Stimulated activated CD4-positive, alpha-beta T cell treated with anti-CD3 and anti-CD28 coated beads, TNF-alpha, amount 100 ng/mL, for 4 hours (primary cell): ENCODE measurements at places on chromosomes 16 and 17.

DNA sequence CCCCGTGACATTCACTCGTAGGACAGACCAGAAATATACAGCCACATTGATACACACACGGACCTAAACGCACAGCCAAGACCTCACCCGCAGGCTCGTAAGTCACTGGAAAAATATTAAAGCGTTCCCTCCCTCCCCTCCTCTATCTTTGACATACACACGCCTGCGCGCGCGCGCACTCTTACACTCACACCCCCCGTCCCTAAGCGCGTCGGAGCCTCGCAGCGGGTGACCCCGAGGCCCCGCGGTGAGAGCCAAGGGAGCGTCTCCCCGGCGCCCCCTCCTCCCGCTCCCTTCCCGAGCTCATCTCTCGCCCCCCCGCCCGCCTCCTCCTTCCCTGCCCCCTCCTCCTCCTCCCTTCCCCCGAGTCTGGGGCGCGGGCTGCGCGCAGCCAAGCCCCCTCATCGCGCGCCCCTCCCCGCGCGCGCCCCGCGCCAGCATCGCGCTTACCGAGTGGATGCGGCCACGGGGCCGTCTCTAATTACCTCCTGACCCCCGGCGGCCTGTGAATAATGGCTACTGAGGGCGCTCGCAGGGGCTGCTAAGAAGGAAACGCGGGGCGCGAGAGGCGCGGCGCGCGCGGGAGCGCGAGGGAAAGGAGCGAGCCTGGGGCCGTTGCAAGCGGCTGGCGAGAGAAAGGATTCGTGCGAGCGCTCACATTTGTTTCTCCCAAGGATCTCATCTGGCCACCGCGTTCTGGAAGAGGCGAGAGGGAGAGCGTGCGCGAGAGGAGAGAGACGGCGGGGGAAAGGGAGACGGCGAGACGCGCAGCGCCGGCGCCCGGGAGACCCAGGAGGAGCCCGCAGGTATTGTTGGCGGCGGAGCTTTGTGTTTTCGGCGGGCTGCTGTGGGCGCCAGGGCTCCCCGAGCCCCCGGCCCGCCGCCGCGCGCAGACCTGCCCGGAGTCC, 42.4 kb downstream of the RAI1 start:
- DNase-seq, result peak; percentile 16

DNA sequence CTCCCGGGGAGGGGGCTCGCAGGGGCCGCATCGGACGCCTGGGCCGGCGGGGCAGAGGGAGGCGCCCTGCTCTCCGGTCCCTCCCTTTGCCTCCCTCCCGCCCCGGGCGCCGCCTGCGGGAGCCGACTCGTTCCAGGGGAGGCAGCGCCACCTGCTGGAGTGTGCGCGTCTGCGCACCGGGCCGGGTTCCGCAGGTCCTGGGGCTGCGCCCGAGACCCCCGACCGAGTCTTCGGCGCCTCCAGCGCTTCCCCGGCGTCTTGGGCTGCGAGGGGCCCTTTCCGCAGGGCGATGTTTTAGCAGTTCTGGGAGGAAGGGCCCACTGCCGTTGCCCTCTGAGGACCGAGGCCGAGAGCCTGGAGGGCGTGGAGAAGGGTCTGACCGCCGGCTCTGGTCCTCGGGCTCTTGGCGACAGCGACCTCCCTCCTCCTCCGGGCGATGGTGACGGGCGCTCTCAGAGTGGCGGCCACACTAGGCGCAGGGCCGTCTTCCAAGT, 106.3 kb downstream of the SEC14L1 start:
- peak; percentile 83 for DNase-seq

GRCh38 chr16:85919271-85920267, 20.6 kb downstream of the IRF8 start:
- DNase-seq, result no peak

- no peak for DNase-seq
These were observed 214.6 kb downstream of the CCDC182 start for GRCh38 chr17:57530508-57530907.

DNA sequence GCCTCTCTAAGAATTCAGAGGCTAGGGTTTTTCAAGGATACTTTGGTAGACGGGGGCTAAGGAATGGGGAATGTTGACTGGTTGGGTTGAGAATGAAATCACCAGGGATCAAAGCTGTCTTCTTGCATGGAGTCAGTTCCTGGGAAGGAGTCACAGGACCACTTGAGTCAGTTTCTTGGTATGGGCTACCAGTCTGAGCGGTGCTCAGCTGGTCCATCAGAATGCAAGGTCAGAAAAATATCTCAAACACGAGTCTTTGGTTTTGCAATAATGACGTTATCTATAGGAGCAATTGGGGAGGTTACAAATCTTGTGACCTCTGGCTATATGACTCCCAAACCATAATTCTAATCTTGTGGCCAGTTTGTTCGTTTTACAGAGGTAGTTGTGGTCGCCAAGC, 18.4 kb downstream of the CHD9NB start:
- no peak for DNase-seq

DNA sequence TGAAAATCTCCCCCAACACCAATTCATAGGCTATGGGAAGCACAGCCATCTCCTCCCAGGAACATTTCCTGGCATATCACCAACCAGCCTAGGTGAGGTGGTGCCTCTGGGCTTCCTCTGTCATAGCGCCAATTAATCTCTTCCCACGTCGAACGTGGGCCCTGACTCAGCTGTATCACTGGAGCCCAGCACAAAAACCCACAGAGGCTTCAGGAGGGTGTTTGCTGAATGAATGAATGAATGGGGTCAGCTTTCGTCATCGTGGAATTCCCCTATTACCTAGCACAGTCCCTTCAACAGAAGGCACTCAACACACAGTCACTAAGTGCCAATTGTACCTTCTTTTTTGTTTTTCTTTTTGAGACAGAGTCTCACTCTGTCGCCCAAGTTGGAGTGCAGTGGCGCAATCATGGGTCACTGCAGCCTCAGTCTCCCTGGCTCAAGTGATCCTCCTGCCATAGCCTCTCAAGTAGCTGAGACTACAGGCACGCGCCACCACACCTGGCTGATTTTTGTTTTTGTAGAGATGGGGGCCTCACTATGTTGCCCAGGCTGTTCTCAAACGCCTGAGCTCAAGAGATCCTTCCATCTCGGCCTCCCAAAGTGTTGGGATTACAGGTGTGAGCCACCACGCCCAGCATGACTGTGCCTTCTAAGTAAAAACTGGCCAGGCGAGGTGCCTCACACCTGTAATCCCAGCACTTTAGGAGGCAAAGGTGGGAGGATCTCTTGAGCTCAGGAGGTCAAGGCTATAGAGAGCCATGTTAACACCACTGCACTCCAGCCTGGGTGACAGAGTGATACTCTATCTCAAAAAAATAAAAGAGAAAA, 4.1 kb downstream of the ZNF688 start:
- peak; percentile 57 for DNase-seq

- DNase-seq, result no peak
These were observed 10.4 kb upstream of the CUEDC1 start for GRCh38 chr17:57965521-57966160.

GRCh38 chr17:33725675-33726271, 432.7 kb upstream of the ASIC2 start:
- no peak for DNase-seq

DNA sequence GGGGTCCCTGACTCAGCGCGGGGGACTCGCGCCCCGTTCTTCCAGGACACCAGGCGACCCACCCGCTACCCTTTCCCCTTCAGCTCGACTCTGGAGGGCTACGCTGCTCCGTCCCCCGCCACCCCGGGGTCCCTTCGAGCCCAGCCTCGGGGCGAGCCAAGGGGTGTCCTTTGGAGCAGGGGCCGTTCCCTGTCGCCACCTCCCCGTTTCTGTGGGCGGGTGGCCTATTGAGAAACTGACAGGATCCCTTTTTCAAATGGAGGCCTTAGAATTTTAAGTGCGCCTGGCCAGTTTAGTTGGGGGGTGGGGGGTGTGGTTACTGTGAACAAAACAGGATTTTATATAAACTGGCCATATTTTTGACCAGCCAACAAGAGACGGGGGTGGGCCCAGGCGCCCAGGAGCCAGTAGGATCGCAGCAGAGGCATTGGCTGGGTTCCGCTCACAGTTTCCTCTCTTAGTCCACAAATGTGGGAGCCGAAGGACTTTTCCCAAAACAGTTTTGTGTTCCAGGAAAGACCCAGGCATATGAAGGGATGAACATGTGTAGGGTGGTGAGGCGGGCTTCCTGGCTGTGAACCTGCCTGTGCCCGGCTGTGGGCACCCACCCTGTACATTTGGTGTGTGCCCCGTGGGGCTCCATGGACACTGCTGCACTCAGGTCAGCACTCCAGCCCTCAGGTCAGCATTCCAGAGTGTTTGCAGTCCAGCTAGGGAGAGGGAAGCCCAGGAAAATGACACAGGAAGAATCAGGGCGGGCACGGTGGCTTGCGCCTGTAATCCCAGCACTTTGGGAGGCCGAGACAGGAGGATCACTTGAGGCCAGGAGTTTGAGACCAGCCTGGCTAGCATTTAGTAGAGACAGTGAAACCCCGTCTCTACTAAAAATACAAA, 722 bp upstream of the TIMP2 start:
- no peak for DNase-seq

DNA sequence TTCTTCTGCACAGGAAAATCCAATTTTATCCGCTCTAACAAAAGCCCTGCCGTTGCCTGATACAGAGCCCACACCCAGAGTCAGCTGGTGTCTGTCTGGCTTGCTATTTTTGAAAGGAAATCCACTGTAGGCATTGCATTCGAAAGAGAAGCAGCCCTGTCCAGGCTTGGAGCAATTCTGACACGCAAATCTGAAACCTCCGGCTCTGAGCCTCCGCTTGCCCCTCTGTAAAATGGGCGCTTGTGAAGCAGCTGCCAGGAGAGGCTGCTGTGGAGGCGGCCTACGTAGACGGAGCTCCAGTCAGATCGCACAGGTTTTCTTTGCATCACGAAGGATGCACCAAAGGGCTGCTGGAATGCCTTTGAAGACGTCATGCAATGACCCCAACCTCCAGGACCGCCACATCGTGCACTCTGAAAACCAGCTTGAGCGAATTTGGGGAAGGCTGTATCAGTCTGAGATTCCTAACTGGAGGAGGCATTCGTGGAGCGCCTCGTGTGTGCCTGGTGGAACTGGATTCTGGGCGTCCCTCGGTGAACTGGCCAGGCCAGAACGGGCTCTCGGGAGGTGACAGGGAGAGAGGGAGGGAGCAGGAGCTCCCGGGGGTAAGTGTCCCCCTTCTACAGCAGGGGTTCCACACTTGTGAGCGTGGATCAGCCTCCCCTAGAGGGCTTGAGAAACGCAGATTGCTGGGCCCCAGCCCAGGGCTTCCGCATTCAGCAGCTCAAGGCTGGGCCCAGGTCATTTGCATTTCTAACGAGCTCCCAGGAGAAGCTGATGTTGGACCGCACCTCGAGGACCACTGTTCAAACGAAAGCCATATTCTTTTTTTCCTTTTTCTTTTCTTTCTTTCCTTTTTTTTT, 215.5 kb downstream of the MRTFB start:
- DNase-seq, result no peak

DNA sequence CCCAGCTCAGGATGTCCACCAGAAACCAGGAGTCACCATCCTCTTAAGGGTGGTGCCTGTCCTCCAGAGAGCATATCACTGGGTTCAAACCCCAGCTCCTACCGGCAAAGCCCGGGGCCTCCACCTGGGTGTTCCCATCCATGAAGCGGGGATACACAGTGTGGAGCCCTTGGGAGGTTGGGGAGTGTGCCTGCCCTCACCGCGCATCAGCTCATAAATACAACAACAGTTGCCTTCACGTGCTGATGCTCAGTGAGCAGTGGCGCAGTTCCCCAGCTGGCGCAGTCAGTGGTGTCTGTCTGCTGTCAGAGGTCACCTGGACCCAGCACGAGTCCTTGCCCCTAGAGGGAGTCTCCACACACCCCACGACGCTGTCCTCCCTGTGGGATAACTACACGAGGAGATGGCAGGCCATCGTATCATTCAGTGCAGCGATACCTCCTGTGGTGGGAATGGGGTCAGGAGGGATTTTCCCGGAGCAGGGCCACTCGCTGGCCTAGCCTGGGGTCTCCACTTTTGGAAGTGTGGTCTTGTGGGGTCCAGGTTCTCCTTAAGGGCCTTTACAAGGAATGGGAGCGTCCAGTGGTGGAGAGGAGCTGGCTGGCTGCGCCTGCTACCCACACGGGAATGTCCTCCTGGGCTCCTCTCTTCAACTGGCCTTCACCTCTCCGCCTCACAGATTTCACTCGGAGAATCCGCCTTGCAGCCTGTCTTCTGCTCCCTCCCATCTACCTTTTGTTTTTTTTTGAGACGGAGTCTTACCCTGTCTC, 2.3 kb upstream of the ELOB start:
- DNase-seq, result no peak

DNA sequence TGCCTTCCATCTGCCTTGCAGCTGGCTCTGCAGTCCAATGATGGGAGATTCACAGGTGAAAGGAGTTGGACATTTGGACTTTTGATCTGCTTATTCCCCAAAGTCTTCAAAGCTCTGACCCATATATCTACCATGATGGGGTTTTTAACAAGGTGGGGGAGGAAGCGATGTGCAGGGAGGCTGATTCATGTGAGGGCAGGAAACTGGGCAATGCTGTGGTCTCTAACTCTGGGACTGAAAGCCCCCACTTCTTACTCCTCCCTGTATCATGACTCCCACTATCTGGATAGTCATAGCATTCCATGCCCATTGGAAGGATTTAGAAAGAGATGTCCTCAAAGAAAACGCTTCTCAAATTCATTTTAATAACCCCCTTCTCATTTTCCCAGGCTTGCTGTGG, 16.3 kb downstream of the HOXB1 start:
- no peak for DNase-seq

DNA sequence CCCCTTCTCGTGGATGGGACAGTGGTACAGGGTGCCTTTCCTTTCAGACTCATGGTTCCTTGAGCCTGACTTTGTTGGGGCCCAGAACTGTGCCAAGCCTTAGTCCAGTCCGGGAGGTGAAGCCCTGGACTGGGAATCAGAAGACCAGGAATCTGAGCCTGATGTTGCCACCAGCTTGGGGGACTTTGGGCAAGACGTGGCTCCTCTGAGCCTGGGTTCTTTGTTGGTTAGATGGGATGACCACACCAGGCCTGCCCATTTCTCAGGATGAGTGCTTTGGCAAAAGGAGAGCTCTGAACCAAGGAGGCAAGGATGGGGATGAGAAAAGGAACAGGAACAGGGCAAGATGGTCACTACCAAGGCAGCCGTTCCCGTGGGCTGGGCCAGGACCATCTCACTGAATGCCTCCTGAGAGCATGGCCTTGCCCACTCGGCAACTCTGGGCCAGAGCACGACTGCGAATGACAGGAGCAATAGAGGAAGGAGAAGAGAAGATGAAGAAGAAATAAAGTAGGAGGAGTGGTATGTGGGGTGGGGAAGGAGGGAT, 32.5 kb downstream of the PITPNM3 start:
- DNase-seq, result no peak

DNA sequence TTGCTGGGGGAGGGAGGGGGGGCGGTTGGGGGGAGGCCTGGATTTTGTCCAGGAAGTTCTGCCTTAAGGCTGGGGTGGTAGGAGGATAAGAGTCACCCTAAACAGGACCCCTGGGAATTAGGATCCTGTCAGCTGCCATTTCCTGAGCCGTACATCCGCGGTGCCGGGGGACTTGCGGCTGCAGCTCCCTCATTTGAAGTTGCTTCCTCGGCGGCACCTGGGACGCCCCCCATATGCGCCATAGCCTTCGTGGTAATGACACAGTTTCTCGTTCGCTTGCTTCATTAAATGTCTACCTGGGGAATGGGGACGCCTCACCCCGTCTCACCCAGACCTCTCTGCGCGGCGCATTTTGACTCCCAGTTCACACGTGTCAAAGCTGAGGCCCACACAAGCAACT, 55.1 kb upstream of the PABPN1L start:
- DNase-seq, result no peak

GRCh38 chr16:72029567-72030271, 21.2 kb downstream of the DHODH start:
- DNase-seq, result no peak
